ENCODE measurements at places on chromosomes 6 and 20.

- DNase-seq: no peak
Observed at GRCh38 chr6:455006-455585, 63.5 kb downstream of the IRF4 start.

- DNase-seq: no peak
Observed at GRCh38 chr6:36926708-36927513, 27.6 kb upstream of the PI16 start.

- peak; percentile 0 for DNase-seq
Observed at GRCh38 chr20:53074811-53075314, 102.7 kb downstream of the TSHZ2 start.

DNA sequence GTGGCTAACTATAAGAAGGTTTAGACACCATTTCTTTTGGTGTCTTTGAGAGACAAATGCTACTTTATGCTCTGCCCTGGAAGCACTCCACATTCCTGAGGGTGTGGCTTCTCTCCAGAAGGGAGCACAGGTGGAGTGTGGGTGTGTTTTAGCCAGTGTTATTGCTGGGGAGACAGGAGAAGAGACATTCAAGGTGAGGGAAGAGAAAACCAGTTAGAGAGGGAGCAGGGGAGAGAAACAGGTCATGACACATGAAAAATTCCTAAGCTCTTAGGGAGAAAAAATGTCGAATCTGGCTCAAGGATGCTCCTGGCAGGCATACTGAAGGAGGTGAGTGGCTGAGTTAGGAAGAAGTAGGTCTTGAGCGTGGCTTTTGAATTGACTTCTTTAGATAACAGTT, 292.8 kb downstream of the CLIC5 start:
- no peak for DNase-seq

GRCh38 chr6:117206522-117206921, 58.8 kb upstream of the VGLL2 start:
- no peak for DNase-seq

- DNase-seq: no peak
Observed at GRCh38 chr6:30800871-30801270, 56.5 kb upstream of the IER3 start.

DNA sequence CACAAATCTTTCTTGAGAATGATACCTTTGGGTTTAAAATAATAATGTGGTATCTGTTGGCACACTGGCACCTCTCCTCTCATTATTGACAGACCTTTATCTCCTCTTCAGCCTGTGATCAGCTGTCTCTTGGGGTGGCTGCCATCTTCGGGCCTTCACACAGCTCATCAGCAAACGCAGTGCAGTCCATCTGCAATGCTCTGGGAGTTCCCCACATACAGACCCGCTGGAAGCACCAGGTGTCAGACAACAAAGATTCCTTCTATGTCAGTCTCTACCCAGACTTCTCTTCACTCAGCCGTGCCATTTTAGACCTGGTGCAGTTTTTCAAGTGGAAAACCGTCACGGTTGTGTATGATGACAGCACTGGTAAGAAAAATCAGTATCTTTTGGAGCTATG, 232.8 kb downstream of the GRIK2 start:
- no peak for DNase-seq

DNA sequence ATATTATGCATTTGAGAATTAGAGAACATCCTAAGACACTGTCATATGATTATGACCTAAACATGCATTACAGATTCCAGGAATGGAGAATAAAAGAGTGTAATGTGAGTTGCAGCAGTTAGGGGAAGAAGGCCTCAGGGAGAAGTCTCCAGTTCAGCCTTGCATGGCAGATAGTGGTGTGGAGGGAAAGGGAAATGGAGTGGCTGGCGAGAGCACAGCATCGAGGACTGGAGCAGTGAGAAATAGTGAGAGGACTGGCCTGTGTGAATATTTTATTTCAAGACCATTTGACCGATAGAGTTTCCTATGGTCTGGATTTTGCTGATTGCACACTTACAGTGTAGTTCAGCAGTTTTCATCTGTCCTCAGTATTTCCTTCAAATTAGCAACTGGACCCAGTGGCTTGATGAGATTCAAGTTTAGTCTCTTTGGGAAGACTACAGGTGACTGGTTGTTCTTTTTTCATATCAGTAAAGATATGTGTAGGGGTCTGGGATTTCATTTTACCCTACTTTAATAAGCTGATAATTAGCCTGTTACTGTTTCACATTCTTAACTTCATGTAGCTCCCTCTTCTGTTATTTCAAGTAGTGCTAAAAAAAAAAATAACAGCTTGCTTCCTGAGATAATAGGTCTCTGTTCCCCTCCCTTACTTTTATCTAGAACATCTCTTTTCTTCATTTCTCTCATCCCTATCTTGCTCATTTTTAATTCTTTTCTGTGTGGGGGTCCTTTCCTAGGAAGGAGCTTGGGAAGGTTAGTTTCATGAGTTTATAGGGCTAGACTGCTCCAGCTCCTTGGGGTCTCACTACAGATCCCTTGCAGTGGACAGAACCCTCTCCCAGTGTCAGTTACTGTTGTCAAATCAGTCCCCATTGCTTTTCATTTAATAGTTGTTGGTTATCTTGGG, 27.9 kb downstream of the BLTP3A start:
- DNase-seq: no peak

GRCh38 chr6:20877008-20877937, 343.0 kb downstream of the CDKAL1 start:
- peak; percentile 93 for DNase-seq

DNA sequence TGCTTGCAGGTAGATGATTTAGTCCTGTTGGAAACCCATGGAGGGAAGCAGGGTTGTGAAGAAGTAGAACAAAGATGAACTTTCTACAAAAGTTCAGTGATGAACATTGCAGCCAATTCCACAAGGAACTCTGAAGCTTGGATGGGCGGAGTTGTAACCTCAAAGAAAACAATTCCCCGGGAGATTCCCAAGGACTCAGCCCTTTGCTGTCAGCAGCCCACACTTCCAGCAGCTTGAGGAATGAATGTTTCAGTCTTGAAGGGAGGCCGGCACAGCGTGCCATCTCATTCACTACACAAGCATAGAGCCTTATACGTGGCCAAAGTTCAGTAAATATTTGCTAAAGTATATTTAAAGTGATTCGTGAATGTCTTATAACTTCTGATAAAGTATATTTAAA, 269.4 kb downstream of the NKAIN2 start:
- DNase-seq: peak; percentile 61

- no peak for DNase-seq
Observed at GRCh38 chr6:46246081-46246480, 75.3 kb upstream of the ENPP5 start.
